Esophagus muscularis mucosa (tissue), 4 donors: ENCODE measurements at places on chromosomes 5 and 9.

DNA sequence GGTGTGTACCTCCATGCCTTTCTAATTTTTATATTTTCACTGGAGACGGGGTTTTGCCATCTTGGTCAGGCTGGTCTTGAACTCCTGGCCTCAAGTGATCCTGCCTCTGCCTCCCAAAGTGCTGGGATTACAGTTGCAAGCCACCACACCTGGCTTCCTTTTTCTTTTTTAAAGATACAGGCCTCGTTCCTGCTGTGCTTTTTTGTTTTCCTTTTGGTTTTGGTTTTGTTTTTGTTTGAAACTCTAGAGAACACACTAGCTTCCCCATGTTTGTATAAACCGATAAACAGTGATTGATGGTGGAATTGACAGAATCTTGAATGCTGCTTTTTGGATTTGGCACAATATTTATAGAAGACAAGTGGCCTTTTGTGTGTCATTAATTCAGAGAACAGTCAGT is 1603.4 kb downstream of the MAT2B start:
- DNase-seq: no peak
- H3K4me1 ChIP-seq: no peaks in the 10 kb centered on the region
- H3K27ac ChIP-seq: no peak overlapping the region
- H3K4me3 ChIP-seq: no peak overlapping the region
- no peaks in the 10 kb centered on the region for H3K36me3 ChIP-seq
- no peaks in the 10 kb centered on the region for H3K27me3 ChIP-seq

DNA sequence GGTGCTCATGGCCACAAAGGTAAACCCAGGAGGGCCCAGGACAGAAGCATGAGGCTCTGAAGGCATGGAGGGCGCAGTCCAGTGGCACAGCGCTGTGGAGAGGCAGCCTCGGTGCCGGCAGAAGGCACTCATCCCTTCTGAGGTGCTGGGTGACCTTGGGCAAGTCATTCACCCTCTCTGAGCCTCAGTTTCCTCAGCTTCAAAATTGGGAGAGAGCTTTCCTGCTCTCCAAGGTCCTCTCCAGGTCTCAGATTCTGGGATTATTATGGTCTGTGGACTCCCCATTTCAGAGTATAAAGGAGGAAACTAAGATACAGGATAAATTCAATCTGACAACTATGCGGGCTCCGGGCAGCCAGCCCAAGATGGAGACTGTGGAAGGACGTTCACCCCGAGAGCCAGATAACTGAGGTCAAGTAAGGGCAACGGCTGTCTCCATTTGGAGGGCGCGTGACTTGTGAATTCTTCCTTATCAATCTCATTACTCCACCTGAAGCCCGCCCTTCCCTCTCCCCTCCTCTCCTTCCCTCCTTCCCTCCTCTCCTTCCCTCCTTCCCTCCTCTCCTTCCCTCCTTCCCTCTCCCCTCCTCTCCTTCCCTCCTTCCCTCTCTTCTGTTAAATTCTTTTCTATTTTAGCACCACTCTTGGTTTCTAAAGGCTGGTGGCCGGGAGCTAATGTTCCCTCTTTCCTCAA is 58.1 kb downstream of the LRSAM1 start:
- peak overlapping the region; percentile 59 for H3K27ac ChIP-seq
- peaks cover 78% of the 10 kb centered on the region for H3K36me3 ChIP-seq
- no peaks in the 10 kb centered on the region for H3K27me3 ChIP-seq
- H3K4me3 ChIP-seq: no peak overlapping the region

DNA sequence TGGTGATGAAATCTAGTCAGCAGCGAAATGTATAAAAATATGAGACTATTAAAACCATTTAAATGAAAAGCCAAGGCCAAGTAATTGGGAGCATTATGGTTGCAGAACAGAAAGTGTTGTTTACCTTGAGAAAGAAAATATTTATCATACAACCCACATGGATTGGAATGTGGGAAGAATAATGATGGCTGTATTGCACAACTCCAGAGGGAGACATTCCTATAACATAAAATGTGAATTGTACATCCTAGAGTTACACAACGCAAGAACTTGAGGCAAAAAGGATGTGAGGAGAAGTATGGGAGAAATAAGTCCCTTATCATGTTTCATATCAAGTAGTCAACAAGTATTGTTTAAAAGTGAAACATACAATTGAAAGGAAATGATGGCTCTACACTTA is 1014.0 kb upstream of the SEMA6A start:
- H3K27me3 ChIP-seq: no peaks in the 10 kb centered on the region
- DNase-seq: no peak
- no peak overlapping the region for H3K27ac ChIP-seq
- peaks cover 4% of the 10 kb centered on the region for H3K4me1 ChIP-seq
- no peak overlapping the region for H3K4me3 ChIP-seq
- H3K36me3 ChIP-seq: no peaks in the 10 kb centered on the region

DNA sequence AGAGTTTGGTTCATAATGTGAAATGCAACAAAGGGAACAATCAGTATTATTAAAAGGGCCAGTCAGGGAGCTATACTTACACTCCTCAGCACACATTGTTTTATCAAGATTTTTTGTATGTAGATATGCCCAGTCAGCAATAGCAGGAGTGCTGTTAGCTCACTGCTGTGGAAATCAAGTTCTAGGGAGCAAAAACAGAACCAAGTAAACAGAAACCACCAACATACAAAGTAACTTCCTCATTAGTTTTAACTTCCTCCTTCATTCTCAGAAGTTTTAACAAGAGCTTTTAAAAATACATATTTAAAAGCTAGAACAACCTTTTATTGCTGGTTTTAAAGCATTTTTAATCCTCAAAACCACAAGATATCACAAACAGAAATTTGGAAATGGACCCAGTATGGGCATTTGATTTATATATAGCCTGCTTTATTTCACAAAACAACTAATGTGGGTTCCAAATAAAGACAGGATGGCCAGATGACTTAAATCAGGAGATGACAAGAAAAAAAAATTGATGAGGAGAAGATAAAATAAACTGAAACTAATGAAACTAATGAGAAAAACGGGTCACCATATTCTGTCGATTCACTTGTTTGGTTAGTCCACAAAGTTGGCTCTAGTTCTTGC is 178.5 kb downstream of the ADAMTS12 start:
- H3K27ac ChIP-seq: no peak overlapping the region
- DNase-seq: no peak
- no peaks in the 10 kb centered on the region for H3K27me3 ChIP-seq
- H3K4me1 ChIP-seq: no peaks in the 10 kb centered on the region

- no peak for DNase-seq
- H3K27me3 ChIP-seq: no peaks in the 10 kb centered on the region
- H3K27ac ChIP-seq: no peak overlapping the region
- no peak overlapping the region for H3K4me3 ChIP-seq
- H3K36me3 ChIP-seq: no peaks in the 10 kb centered on the region
- H3K4me1 ChIP-seq: no peaks in the 10 kb centered on the region
Observed at GRCh38 chr5:141715346-141715905, 33.4 kb upstream of the ARAP3 start.

DNA sequence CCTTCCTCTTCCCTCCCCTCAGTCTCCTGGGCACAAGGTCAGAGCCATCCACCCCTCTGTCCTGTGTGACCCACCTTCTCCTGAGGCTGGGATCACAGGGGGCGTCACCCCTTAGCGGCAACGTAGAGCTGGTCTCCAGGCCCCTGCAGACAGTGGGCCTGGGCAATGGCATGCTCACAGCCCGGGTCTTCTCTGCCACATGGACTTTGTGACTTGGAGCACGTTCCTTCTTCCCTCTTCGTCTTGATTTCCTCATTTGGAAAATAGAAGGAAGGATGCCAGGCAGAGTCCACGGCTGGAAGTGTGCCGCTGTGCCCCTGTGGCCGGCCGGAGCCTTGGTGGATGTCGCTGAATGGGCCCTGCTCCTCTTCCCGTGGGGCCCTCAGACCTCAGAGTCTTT is 10.0 kb downstream of the RXRA start:
- no peaks in the 10 kb centered on the region for H3K36me3 ChIP-seq
- H3K27me3 ChIP-seq: no peaks in the 10 kb centered on the region
- H3K4me1 ChIP-seq: peaks cover 100% of the 10 kb centered on the region

- no peak for DNase-seq
- no peaks in the 10 kb centered on the region for H3K27me3 ChIP-seq
- no peaks in the 10 kb centered on the region for H3K36me3 ChIP-seq
- no peak overlapping the region for H3K4me3 ChIP-seq
- peaks cover 27% of the 10 kb centered on the region for H3K4me1 ChIP-seq
Observed at GRCh38 chr5:42592401-42593140, 164.0 kb upstream of the CCDC152 start.

DNA sequence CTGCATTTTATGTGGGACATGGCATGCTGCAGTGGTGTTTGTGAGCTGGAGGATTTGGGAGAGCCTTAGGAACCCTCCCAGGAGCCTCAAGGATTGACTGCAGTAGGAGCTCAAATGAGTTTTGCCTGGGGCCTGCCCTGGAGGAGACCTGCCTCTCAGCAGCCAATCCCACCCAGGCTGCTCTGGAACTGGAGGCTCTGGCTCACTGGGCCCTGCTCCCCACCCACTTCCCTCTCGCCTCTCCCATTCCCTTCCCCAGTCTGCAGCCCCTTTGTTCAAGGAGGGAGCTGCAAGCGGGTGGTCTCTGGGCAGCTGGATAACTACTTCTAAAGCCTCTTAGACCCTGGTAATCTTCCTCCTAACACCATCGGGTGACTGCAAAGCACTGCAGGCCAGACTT is 24.2 kb downstream of the KCNIP1 start:
- no peak overlapping the region for H3K27ac ChIP-seq
- no peaks in the 10 kb centered on the region for H3K36me3 ChIP-seq
- H3K4me1 ChIP-seq: peaks cover 6% of the 10 kb centered on the region
- DNase-seq: no peak

DNA sequence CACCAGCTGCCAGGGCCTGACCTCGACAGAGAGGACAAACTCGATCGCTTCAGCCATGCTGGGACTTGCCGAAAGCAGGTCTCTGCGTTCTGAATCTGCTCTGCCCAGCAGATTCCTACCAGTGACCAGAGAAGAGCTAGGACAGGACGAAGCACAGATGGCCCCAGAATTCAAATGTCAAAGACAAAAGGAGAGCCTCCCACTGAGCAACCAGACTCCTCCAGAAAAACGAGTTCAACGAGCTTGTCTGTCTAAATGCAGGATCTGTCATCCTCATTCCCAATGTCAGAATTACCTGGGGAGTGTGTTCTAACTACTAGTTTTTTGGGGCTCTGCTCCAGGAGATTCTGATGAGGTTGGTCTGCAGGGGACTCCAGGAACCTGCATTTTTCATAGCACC is 13.4 kb downstream of the AK8 start:
- H3K36me3 ChIP-seq: peaks cover 5% of the 10 kb centered on the region
- no peak overlapping the region for H3K27ac ChIP-seq
- no peaks in the 10 kb centered on the region for H3K4me1 ChIP-seq
- no peak for DNase-seq
- H3K4me3 ChIP-seq: no peak overlapping the region
- H3K27me3 ChIP-seq: peaks cover 5% of the 10 kb centered on the region

DNA sequence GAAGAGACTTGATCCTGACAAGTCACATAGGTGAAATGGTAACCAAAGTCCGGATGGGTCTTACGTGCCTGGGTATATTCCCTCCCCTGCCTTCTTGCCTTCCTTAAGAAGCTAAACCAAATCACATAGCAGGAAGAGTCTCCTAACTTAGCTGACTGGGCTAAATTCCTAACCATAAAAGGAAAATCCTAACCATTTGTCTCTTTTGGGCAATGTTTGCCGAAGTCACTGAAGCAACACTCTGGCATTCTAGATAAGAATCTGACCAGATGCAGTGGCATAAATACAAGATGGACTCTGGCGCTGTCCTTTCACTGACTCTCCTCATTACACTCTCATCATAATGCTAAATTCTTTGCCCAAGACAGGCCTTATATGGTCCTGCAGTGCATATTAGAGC is 625.5 kb upstream of the RORB start:
- DNase-seq: no peak
- H3K4me1 ChIP-seq: no peaks in the 10 kb centered on the region
- H3K27ac ChIP-seq: no peak overlapping the region
- no peaks in the 10 kb centered on the region for H3K36me3 ChIP-seq
- no peak overlapping the region for H3K4me3 ChIP-seq

DNA sequence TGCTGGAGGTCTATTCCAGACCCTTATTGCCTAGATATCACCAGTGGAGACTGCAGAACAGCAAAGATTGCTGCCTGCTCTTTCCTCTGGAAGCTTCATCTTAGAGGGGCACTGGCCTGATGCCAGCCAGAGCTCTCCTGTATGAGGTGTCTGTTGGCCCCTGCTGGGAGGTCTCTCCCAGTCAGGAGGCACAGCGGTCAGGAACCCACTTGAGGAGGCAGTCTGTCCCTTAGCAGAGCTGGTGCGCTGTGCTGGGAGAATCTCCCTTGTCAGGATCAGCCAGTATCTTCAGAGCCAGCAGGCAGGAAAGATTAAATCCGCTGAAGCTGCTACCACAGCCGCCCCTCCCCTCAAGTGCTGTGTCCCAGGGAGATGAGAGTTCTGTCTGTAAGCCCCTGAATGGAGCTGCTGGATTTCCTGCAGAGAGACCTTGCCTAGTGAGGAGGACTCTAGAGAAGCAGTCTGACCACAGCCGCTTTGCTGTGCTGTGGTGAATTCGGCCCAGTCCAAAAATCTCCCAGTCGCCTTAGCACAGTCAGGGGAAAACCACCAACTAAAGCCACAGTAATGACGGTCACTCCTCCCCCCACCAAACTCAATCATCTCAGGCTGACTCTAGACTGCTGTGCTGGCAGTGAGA is 124.1 kb downstream of the JAKMIP2 start:
- no peaks in the 10 kb centered on the region for H3K27me3 ChIP-seq
- H3K27ac ChIP-seq: no peak overlapping the region
- H3K4me1 ChIP-seq: no peaks in the 10 kb centered on the region
- no peak overlapping the region for H3K4me3 ChIP-seq

- H3K27ac ChIP-seq: no peak overlapping the region
- H3K4me3 ChIP-seq: no peak overlapping the region
- no peaks in the 10 kb centered on the region for H3K4me1 ChIP-seq
- no peak for DNase-seq
Observed at GRCh38 chr5:167780177-167780576, 511.3 kb upstream of the WWC1 start.

GRCh38 chr9:116157436-116158138 is 4.0 kb downstream of the PAPPA start:
- H3K27ac ChIP-seq: peak overlapping the region; percentile 62
- no peak overlapping the region for H3K4me3 ChIP-seq
- peaks cover 11% of the 10 kb centered on the region for H3K4me1 ChIP-seq
- no peaks in the 10 kb centered on the region for H3K27me3 ChIP-seq

- no peaks in the 10 kb centered on the region for H3K36me3 ChIP-seq
- no peak for DNase-seq
- H3K4me3 ChIP-seq: no peak overlapping the region
Observed at GRCh38 chr5:12023614-12024241, 119.5 kb upstream of the CTNND2 start.
